ENCODE measurements at places on chromosomes 16 and 17.

DNA sequence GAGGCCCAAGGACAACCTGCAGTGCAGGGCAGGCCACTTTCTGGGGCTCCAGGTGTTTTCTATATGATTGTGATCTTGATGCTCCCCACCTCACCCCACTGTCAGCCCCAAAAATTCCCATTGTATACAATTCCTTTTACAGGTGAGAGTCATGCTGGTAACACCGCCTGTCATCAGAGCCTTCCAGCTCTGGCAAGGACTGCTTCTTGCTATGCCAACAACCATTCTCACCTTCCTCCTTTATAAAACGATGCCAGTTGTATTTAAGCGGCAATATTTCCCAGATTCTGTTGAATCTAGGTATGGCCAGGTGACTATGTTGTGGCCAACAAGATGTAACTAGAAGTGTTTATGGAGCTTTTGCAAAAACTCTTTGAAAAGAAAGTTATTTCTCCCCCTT, 30.4 kb upstream of the CALB2 start:
- DNase-seq = no peak

DNA sequence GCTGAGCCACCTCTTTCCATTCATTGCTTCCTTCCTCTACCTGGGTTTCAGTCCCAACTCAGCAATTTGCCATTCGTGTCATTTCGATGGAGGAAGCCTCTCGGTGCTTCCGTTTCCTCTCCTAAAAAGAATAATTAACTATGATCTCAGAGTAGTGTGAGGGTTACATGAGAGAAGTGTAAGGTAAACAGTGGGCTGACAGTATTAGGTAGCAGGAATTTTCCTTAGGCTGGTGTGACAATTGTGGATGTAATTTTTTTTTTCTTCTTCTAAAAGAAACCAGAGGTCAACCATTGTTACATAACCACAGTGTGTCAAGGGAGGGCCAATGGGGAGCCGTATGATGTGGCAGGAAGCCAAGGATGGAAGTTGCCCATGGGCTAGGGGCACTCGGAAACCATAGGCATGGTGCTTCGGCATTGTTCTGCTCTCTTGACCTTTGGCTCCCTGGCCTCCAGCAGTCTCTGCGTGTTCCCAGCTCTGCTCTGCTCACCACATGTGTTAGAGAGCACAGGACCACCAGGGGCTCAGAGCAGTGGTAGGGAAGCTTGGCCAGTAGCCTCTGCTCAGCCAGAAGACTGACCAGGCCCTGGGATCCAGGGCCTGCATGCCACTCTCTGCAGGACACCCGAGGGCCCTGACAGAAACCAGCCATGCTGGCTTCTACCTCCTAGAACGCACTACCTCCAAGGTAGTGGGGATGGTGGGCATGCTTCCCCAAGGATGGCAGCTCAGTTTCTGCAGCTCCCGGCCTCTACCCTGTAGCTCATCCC, 2.0 kb upstream of the TOP2A start:
- no peak for DNase-seq

GRCh38 chr17:67139784-67140665, 95.7 kb downstream of the CACNG1 start:
- no peak for DNase-seq

GRCh38 chr16:23006380-23006779, 142.9 kb downstream of the USP31 start:
- no peak for DNase-seq

- DNase-seq = no peak
Observed at GRCh38 chr17:70370816-70371215, 201.5 kb downstream of the KCNJ2 start.

DNA sequence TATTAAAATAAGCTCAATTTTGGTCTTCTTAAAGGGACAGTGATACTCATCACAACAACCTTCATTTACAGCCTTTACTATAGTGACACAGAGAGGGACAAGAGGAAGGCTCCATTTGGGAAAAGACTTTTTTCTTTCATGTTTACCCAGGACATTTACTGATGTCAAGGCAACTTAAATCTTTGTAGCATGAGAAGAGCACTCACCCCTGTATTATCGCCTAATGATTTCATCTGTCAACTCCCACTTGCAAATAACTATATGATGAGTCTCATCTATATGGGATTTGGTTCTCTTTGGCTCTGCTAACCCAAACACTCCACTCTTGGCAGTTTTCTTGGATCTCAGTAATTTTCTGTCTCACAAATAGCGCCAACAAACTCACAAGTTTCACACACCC, 24.1 kb downstream of the BLMH start:
- no peak for DNase-seq

DNA sequence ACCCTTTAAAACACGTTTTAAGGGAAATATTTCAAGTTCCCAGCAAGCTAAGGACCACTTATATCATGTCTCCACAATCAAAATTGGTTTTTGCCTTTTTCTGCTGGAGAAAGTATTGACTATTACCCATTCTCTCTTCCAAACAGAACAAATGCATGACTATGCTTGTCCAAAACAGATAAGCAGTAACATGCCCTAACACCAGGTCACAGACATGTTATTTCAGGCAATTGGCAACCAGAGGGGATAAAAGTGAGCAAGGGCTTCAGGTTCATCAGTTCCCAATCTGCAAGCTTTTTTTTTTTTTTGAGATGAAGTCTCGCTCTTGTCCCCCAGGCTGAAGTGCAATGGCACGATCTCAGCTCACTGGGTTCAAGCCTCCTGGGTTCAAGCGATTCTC, 15.0 kb downstream of the SKA2 start:
- no peak for DNase-seq

GRCh38 chr17:50507871-50508572, at the start of gene MYCBPAP:
MYCBPAP (plus strand) TSS chr17:50508439; CDS start chr17:50508675, 236 bp downstream.
- peak; percentile 82 for DNase-seq

DNA sequence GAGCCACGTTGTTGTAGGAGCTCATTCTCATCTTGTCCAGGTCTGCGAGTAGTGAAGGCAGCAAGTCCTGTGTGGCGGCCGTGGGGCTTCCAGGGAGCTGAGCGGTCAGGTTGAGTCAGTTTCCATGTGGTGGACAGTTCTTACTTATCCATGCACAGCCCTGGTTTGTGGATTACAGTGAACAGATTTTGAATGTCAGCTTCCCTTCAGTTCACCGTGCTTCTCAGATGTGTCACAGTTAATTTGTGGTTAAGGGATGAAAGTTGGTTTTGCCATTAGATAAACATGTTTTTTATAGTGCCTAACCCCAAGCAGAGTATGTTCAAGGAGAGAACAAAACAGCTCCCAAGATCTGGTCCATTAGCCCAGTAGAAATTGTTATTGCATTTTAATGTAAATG, 103.1 kb downstream of the RPTOR start:
- no peak for DNase-seq

- no peak for DNase-seq
Observed at GRCh38 chr17:15514469-15514868, 47.0 kb upstream of the CDRT4 start.

GRCh38 chr17:33949100-33949499, 306.0 kb upstream of the CCL2 start:
- DNase-seq = no peak

- DNase-seq = no peak
Observed at GRCh38 chr17:42325026-42325425, 36.7 kb downstream of the STAT5A start.

GRCh38 chr17:50972577-50972976, 106.4 kb upstream of the TOB1 start:
- DNase-seq = no peak

DNA sequence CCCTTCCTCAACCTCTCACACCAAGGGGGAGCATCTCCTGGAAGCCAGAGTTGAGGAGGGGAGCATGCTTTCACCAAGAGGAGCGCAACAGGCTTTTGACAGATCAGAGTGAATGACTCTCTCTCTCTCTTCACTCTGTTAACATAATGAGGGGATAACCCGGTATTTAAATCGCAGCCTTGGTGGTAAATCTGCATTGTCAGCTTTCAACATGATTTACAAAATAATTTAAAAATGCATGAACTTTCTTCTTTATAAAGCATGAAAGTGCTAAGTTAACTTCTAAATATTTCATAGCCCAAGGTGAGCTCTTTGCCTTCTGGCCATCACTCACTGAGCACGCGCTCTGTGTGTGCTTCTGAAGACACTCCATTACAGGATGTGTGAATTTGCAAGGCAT, 61.8 kb downstream of the TMEM114 start:
- DNase-seq = no peak

GRCh38 chr16:54248863-54249710, 37.5 kb downstream of the IRX3 start:
- no peak for DNase-seq

- peak; percentile 96 for DNase-seq
Observed at GRCh38 chr16:4538350-4539235, at the start of gene CDIP1. CDIP1 (minus strand) TSS chr16:4538773; CDS start chr16:4514130, 24,643 bp downstream.

DNA sequence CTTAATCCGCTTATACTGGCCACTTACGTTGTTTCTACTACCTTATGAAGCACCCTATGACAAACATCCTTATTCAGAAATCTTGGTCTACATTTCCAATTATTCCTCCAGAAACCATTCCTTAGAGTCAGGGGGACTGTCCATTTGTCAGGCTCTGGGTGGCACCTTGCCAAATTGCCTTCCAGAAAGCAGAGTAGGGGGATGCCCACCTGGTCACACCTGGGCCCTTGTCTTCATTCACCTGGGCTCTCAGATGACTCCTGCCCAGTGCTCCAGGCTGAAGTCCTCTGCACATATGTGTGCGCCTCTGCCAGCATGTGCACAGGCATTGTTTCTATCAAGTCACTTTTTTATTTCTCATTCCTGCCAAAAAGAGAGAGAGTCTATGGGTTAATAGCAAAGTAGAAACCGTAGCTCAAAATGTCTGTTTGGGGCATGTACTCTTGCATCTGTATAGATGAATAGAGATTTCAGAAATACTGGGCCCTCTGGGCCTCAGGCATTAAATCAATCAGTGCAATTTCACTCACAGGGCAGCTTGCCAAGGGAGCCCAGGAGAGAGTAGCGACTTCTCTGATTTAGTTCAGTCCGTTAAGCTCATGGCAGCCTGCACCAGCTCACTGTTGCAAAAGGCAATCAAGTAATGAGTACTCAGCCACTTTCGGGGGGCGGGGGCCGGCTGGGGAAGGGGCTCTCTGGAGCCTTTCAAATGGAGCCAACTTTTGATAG, 104.7 kb downstream of the SOCS1 start:
- DNase-seq = no peak

DNA sequence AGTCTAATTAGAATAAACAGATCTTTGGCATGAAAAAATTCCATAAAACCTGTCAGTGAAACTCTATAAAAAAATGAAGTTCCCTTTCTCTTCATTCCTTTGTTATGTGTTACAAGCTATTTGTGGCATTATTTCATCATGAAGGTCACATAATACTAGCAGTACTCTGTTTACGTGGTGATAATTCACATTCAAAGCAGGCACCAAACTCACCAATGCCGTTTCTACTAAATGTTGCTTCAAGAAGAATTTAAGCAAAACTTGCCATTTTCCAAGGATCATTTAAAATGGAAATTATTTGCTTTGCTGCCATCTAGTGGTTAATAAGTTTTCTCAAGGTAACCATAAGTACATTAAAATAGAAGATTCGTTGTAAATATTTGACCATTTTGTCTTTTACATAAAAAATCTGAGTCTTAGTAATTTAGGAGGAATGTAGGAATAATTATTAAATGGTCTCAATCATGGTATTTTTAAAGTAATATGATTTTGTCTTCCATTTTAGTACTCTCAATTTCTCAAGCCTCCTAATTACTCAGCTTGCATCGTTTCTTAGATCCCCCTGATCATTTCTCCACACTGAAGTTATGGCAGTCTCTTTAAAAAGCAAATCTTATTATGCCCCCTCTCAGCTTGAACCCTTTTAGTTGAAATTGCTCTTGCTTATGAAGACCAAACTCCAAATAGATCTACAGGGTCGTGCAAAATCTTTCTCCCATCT, 80.8 kb downstream of the OMG start:
- DNase-seq = no peak

DNA sequence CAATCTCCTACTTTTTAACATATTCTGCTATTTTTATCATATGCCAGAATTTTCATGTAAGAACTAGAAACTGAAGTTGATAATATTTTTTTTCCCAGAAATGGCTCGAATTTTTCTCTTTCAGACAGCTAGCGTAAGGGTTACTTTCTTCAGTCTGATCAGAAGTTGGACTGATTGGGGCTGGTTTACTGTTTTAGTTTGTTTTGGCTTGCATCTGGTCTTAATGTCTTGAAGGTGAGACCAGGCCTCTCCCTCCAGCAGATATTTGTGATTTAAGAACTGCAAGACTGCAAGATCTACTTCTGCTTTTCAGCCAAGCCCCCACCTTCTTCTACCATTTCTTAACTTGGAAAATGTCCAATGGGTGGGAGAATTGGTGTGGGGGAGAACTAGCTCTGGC, 266.4 kb downstream of the HAPSTR1 start:
- DNase-seq = no peak

- no peak for DNase-seq
Observed at GRCh38 chr16:89195521-89196171, 4.7 kb downstream of the SLC22A31 start.

DNA sequence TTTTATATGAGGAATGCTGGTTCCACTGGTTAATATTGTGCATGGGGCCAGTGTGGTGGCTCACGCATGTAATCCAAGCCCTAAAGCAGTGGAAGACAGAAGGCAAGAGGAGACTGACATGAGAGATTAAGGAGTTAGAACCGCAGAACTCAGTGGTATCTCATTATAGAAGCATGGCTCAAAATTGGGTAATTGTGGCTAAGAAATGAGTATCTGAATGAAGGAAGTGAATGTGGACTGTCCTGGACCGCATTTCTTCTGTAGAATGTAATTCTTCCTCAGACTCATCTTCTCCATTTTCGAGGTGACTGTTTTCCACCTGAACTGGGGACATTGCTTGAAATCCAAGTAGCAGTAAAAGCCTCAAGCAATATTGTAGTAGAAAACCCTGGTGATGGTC, 42.6 kb upstream of the CDR2 start:
- DNase-seq = no peak

- peak; percentile 72 for DNase-seq
Observed at GRCh38 chr17:61139219-61139618, 260.4 kb upstream of the TBX2 start.

- no peak for DNase-seq
Observed at GRCh38 chr17:3531266-3532101, 26.1 kb downstream of the TRPV3 start.

- DNase-seq = no peak
Observed at GRCh38 chr17:4583206-4583605, 1.1 kb upstream of the SMTNL2 start.

- DNase-seq = no peak
Observed at GRCh38 chr17:82956726-82957468, 117.1 kb upstream of the ZNF750 start.

- DNase-seq = no peak
Observed at GRCh38 chr17:69884846-69885245, 190.2 kb upstream of the KCNJ16 start.
